ENCODE measurements at places on chromosomes 6 and 20.

GRCh38 chr6:25774120-25774715, 19.7 kb downstream of the SLC17A4 start:
- no peak for DNase-seq

DNA sequence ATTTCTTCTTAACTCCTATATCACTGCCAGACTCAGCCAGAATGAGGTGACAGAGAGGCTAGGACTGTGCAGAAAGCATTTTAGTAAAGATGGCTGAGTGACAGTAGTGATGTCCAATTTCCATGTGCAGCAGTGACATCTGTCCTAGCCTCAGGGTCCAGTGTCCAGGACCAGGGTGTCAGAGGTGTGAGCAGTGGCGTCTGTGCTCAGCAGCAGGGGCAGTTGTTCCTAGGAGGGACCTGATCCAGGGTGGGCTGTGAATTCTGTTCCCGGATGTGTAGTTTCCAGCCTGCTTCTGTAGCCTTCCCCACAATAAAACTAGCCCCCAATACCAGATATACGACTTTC, 6.0 kb downstream of the HLA-B start:
- peak; percentile 41 for DNase-seq

- DNase-seq = no peak
Observed at GRCh38 chr6:133101790-133102189, 139.4 kb upstream of the EYA4 start.

DNA sequence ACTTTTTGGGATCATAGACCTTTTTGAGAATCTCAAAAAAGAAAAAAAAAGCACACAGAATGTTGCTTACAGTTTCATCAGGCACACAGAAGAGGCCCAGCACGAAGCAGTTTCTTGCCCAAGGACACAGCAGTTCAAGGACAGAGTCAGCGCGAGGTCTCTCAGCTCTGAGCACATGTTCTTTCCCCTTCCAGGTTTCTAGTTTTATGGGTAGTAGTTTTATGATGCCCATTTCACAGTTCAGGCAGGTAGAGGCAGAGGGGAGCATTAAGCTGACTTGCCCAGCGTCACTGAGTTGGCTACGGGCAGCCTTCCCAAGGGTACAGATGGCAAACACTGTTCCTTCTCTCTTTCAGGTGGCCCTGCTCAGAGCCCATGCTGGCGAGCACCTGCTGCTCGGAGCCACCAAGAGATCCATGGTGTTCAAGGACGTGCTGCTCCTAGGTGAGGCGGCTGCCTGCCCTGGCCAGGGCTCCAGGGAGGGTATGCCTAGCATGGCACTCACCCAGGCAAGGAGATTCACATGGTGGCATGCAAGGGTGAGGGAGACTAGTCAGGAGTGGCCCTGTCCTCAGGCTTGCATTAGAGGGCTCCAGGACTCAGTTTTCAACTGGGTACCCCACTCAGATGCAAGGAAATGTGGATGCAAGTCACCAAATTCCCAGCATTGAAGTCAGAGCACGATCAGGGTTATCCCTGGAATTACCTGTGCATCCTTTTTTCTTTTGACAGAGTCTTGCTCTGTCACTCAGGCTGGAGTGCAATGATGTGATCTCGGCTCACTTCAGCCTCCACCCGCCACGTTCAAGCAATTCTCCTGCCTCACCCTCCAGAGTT, 57.4 kb upstream of the TTPAL start:
- DNase-seq = no peak

DNA sequence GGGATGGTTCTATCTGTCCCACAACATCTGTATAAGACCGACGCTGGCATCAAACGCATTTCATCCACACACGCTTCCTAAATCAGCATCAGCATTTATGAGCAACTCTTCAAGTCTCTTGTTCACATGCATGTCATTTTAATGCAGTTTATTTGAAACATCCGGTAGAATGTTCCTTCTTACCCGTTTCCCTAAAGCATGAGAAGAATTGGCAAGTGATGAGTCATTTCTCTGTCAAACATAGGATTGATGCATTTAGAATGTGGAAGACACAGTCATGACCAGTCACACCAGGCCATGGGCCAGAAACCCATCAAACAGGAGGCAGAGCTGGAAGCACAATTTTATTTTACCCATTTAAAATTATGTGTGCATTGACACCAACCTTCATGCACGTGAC, 122.8 kb downstream of the UST start:
- no peak for DNase-seq

DNA sequence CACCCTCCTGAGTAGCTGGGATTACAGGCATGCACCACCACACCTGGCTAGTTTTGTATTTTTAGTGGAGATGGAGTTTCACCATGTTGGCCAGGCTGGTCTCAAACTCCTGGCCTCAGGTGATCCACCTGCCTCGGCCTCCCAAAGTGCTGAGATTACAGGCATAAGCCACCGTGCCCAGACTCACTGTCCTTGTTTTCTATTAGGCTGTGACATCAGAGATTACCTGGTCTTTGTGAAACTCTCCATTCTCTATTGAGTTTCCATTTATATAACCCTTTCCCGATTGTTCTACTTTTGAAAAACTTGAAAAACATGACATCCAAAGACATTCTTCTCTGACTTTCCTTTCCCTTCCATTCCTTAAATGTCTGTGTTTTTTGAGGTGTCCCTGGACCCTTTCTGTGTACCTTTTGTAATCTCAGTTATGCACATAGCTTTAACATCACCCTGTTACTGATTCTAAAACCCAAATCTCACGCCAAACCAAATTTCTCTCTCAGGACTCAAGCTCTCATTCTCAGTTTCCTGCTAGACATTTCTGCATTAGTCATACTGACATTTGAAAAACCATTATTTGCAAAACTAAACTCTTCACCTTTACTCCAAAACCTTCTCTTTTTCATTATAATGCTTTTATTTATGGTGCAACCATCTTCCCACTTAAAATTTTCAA, 137.0 kb downstream of the KHDC1L start:
- DNase-seq = no peak

- no peak for DNase-seq
Observed at GRCh38 chr6:155237613-155238012, 26.2 kb upstream of the CLDN20 start.

DNA sequence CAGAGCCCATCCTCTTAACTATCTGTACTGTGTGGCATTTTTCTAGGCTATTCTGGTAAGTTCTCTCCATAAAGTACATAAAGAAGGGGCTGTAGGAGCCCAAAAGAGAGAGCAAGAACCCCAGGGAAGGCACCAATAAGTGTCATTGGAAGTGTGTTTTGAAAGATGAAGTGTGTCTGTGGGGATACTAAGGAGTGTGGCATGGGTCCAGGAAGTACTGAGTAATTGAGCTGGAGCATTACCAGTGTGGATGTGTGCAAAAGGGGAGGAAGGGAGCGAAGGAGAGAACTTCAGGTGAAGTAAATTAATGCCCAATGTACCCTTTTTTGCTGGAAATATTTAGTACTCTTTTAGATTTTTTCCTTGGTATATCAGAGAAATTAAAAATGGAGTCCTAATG, 63.9 kb downstream of the KCNS1 start:
- no peak for DNase-seq

DNA sequence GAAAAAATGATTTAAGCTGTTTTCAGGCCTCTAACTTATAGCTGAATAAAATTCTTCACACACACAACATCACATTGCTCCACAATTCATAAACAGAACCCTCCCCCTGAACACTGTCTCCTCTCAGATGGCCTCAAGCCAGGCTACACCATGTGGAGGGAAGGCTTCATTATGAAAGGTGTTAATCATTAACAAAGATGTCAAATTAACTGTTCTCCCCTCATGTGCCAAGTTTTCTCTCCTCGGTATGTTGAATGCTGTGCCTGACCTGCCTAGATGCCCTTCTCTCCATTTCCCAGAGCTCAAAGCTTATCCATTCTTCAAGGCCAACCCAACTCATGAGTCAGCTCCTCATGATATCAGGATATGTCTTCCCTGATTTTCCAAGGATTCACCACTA, 210.4 kb downstream of the GMDS start:
- DNase-seq = no peak

- no peak for DNase-seq
Observed at GRCh38 chr6:157861814-157862213, 38.8 kb downstream of the SNX9 start.

- no peak for DNase-seq
Observed at GRCh38 chr20:48584391-48585060, 243.3 kb downstream of the PREX1 start.

DNA sequence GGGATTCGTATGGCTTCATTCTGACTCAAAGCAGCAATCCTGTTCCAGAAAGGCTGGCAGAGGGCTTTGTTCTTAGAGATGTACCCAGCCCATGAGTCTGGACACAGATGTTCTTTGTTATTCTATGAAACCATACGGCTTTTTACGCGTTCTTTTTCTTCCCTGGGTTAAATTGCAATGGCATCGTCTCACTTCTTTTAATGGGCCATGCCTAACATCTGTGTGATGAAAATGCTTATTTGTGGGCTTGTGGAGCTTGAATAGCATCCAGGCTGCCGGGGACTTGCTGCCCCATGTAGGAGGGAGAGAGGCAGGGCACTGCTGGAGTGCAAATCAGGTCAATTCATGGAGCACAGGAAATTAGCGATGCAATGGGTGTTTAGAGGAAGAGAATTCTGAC, 19.4 kb downstream of the FAM50B start:
- no peak for DNase-seq

- DNase-seq = no peak
Observed at GRCh38 chr6:3236005-3236404, 8.6 kb upstream of the TUBB2B start.

GRCh38 chr6:142728910-142729481, 216.0 kb downstream of the HIVEP2 start:
- DNase-seq = no peak

GRCh38 chr6:49264909-49265308, 198.1 kb downstream of the MMUT start:
- DNase-seq = no peak

DNA sequence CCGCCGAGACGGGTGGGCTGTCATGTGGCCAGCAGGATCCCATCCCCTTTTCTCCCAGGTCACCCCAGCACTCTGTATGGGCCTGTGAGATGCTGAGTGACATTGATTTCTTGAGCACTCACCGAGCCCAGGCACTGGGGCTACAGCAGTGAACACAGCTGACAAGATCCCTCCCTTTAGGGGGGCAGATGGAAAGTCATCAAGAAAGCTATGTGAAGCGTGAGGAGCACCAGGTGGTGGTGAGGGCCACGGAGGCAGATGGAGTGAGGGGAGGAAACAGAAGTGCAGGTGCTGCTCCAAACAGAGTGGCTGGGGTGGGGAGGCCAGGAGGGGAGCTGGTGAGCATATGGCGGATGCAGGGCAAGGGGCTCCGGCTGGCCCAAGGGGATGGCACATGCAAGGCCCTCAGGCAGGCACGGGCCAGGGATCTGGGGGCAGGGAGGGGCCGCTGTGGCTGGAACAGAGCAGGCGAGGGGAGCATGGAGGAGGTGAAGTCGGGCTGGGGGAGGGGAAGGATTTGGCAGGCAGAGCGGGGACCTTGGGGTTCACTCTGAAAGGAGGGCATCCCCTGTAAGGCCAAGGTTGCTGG, 184.0 kb downstream of the BMP7 start:
- DNase-seq = no peak

GRCh38 chr6:122361314-122361979, 38.0 kb upstream of the HSF2 start:
- no peak for DNase-seq

DNA sequence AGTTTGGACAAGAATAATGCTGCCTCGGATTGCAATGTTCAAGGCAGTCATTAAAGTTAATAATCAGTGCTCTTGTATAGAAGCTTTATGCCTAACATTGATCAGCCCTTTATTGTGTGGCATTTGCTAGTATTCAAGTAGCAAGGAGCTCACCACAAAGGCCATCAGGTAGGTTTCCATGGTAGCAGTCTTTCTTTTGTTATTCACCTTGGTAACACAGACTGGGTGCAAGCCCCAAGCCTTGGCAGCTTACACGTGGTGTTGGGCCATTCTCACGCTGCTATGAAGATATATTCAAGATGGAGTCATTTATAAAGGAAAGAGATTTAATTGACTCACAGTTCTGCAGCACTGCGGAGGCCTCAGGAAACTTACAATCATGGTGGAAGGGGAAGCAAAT, 149.3 kb downstream of the ADAT2 start:
- no peak for DNase-seq

- DNase-seq = no peak
Observed at GRCh38 chr6:137224799-137225198, 5.6 kb upstream of the IFNGR1 start.

GRCh38 chr20:1945134-1945618, 48.7 kb downstream of the PDYN start:
- no peak for DNase-seq

- DNase-seq = no peak
Observed at GRCh38 chr6:56708810-56709597, 66.3 kb upstream of the DST start.

DNA sequence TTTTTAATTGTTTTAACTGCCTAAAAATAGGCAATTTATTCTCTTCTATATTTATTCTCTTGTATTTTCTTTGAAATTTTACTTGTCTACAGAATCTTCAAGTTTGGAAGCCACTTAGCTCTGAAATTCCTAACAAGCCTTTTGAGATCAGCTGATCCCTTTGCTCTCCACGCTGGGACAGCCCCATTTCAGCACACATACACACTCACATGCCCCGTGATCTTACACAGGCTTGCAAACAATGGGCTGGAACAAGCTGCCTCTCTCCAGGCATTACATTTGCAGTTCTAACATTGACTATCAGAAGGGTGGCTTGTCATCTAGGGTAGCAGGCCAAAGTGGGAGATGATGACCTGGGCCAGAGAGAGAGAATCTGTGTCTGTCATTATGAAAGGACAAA, 62.1 kb upstream of the RAB32 start:
- no peak for DNase-seq

- no peak for DNase-seq
Observed at GRCh38 chr6:100664274-100665040, 199.7 kb upstream of the SIM1 start.

GRCh38 chr20:11311659-11312224, 606.0 kb upstream of the BTBD3 start:
- DNase-seq = no peak

DNA sequence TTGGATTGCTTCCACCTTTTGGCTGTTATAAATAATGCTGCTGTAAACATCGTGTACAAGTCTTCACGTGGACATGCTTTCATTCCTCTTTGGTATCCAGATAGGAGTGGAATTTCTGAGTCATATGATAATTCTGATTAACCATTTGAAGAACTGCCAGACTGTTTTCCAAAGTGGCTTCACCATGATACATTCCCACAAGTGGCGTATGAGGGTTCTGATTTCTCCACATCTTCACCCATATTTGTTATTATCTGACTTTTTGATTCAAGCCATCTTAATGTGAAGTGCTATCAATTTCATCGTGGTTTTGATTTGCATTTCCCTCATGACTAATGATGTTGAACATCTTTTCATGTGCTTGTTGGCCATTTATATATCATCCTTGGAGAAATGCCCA, 2.9 kb upstream of the SNRPB start:
- no peak for DNase-seq

GRCh38 chr6:95078457-95078856, 498.9 kb upstream of the MANEA start:
- DNase-seq = no peak

GRCh38 chr6:148021699-148022098, 320.9 kb upstream of the SASH1 start:
- no peak for DNase-seq

DNA sequence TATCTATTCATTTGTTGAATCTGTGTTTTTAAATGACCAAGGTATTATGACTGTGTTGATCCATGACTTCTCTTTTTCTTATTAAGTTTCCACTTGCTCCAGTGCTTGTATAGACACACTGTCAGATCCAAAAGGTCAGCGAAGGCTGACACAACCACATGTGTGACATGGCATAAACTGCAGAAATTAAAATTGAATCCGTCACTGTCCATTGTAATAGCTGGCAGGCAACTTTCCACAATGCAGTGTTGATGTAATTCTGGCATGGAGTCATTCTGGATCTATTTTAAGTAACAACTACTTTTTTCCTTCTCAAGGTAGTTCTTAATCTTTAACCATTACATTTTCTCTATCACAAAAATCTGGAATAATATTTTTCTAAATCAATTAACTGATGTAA, 145.3 kb downstream of the AIG1 start:
- DNase-seq = no peak
